Uterus (tissue), 4 donors: ENCODE measurements at places on chromosomes 5 and 9.
A peak's percentile ranks its signal among the peaks of the same experiment; 100 is the strongest.

GRCh38 chr9:110427497-110428104 is 89.9 kb upstream of the TXNDC8 start:
- DNase-seq, result peak; percentile 16

GRCh38 chr9:133641861-133642595 is 5.9 kb downstream of the DBH start:
- DNase-seq, result no peak

GRCh38 chr5:14810928-14811572 is 60.5 kb downstream of the ANKH start:
- DNase-seq, result no peak

DNA sequence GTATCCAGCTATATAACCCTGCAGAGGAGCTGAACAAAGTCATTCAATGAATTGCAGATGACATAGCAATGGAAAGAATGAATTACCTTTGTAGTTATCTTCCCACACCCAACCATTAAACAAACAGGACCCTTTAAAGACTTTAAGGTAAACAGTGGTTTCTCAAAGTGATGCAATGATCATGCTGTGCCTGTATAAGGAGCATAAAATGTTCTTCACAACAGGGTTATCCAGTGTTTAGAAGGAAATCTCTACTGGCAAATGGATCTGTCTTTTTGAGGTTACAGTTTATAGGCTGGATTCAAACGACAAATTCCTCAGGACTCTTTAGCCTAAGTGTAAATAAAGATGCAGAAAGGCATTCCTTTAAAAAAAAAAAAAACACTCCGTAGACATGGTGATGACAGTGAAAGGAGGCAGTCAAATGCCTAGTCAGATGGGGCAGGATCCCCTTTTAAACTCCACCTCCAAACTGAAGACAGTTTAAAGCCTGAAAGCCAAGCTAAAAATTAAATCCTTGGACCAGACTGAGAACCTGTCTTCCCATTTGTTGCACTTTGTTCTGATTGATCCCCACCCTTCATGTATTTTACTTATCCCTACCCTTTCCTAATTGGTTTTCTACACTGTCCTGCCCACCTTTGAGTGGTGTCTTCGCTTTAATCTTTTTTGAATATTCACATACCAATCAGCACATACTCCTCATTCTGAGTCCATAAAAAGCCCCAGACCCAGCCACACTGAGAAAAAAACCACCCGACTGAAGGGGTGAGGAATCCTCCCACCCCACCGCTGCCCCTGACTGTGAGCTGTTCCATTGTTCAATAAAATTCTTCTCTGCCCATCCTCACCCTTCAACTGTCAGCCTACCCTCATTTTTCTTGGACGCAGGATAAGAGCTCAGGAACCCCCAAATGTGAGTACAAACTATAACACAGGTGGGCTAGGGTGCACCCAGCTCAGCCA is 761.3 kb upstream of the DMAC1 start:
- DNase-seq, result no peak

GRCh38 chr5:103041071-103041676 is 78.8 kb downstream of the GIN1 start:
- DNase-seq, result no peak

DNA sequence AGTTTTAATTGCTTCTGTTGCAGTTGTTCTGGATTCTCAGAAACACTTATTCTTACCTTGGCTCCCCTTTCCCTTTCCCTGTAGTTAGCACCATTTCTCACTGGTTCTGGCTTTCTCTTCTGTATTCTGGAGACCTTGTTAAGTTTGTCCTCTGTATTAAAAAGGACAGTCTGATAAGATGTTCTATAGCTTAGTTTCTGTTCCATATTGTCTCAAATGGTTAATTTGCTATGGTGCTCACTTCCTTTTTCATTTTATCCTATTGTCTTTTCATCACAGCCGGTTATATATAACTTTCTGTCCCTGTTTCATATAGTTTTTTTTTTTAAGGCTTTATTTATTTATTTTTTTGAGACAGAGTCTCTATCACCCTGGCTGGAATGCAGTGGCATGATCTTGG is 41.4 kb upstream of the KIAA1958 start:
- no peak for DNase-seq

DNA sequence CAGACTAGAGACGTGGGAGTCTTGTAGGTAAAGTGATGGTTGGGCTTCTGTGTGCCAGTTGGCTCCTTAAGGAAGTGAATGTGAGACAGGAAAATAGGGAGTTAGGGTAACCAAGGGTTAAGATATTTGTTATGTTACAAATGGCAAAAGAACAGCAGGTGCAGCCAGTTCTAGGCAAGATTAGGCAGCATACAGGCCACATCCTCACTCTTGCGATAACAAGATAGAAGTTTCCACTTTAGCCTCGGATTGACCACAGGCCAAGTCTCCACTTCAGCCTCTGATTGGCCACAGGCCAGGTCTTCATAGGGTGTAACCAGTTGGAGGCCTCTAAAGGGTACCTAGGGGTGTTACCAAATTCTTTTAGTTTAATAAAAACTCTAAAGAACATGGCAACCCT is 54.6 kb upstream of the ABCA1 start:
- no peak for DNase-seq

DNA sequence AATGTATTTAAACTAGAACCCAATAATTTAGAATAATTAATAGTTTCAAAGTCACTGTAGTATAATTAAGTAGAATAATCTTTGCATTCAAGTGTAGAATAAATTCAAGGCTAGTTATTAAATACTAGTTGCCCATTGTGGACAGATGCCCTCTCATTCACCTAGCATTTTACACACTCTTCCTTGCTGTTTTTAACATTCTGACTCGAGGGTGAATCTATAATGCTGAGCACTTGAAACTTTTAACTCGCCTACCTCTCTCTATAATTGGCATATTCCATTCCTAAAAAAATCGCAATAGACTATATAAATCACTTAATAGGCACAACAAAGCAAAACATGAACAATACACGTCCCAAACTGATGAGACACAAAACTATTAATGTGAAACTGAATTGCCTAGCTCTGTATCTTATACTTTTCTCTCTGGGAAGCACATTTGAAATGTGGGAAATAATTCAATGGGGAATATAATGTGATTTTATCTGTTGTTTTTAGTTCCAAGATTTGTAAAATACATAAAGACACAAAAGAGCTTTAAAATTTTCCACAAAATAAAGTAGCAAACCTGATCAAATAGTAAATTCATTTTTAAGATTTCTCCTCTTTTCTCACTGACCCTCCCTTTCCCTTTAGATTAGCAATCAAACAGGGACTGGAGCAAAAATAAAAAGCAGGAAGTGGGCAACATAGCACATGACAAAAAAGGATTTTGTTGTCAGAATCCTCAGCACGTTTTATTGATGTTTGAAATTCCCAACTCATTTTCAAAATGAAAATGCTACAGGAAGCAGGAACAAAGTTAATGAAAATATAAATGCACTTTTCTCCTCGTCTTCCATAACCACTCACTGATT is 295.6 kb downstream of the PDE4D start:
- DNase-seq, result no peak

GRCh38 chr5:133356984-133357421 is 255.3 kb downstream of the FSTL4 start:
- DNase-seq, result no peak

- DNase-seq, result no peak
These were observed 169.7 kb upstream of the CD180 start for GRCh38 chr5:67366276-67366675.

DNA sequence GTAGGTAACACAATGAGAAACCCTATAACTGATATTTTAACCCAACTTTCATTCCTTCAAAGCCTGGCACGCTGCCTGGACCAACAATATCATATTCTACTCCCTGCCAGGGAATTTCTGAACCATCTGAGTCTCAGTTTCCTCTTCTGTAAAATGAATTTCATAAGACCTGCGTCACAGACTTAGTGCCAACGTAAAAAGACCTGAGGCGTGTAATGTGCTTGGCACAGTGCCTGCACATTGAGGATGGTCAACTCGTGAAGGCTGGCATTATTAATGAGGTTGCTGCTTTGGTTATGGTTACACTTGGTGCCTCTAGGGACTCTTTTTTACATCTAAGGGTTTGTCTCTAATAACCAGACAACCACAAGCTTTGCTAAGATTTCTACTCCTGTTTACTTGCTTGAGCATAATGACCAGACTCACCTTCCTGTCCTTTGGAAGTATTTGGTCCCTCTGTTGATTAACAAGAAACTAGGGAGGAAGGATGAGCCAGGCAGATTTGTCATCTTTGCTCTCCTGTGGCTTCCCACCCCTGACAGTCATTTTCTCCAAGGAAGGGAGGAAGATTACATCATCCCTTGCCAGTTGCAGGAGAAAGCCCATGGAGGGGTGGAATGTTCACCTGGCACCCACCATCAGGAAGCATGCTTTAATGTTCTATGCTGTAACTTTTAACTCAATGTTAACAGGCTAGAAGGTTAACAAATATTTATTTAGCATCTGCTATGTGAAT is 79.0 kb downstream of the PAPPA start:
- DNase-seq, result no peak

DNA sequence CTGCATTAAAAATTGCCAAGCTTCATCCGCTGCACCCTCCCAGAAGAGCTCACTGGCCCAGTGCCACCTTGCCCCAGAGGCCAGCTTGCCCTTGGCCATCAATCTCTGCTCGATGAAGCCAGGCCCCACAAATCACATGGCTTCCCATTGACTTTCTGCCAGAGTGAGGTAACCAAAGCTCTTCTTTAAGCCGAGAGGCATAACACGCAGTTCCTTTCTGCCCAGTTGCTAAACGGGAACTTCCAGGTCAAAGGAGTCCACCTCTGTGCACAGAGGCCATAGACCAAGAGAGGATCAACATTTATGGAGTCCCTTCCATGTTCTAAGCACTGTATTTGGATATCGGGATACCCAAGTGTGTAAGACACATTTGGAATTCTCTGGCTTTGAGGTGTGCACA is 208.8 kb downstream of the KIF4B start:
- no peak for DNase-seq

DNA sequence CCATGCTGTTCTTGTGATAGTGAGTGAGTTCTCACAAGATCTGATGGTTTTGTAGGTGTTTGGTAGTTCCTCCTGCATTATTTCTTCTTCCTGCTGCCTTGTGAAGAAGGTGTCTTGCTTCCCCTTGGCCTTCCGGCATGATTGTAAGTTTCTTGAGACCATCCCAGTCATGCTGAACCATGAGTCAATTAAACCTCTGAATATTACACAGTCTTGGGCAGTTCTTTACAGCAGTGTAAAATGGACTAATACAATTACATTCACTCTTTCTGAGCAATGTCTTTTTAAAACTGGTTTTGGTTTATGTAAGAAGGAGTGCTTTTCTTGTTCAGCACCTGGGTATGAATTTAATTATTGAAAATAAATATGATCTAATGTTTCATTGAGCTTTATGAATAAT is 50.7 kb upstream of the ARRDC3 start:
- DNase-seq, result no peak

- peak; percentile 78 for DNase-seq
These were observed 31.7 kb upstream of the PRXL2C start for GRCh38 chr9:96686638-96687335.

- DNase-seq, result no peak
These were observed 207.6 kb upstream of the S1PR3 start for GRCh38 chr9:88783711-88784083.

- no peak for DNase-seq
These were observed 38.0 kb downstream of the PAX5 start for GRCh38 chr9:36995927-36996705.

DNA sequence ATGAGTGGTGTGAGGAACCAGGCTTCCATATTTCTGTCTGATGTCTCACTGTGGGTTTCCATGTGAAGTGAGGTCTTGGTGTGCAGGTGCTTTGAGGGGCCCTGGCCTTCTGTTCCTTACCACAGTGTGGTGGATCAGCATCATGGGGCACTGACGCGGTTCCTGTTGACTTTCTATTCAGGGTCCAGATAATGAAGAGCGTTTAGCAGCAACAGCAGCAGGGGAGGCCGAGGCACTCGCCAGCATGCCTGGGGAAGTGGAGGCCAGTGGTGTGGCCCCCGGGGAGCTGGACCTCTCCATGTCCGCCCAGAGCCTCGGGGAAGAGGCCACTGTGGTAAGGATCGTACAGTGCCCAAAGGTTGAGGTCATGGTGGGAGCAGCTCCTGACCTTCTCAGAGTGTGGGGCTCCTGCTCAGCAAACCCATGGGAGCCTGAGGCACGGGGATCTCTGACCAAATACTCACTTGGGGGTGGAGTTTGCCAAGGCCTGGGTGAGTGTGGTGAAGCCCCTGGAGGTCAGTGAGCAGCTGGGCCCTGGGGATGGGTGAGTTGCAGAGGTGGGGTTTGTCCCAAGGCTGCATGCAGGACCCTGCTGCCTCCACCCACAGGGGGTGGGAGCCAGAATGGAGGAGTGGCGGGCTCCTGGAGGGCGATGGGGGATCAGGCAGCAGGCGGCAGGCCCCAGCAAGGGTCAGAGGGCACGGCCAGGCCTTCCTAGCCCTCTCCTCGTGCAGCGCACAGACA is 61.2 kb downstream of the COL15A1 start:
- no peak for DNase-seq

DNA sequence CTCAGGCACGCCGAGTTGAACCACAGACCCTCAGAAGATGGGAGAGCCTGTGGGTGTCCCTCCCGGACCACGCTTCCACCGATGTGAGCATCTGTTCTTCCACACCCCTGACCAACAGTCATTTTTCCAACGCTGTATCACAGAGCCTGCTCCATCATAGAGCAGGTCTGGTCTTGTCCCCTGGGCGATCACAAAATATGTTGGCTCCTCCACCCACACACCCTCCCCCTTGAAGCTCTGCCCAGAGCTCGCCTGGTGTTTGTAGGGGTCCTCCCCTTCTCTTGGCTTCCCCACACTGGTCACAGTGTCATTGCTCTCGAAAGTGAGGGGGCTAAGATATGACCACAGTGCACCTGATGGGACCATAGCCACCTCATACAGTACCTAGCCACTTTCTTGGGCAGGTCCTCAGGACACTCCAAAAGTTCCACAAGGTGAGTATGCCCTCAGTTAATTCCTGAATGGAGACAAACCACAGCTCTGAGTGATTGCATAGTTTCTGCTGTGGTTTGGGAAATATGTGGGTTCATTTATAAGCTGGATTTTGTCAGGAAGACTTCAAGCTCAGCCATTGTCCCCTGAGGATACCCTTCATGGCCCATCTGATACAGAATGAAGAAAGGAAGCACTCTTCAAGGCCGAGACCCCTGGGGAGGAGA is 3.5 kb upstream of the ZNF618 start:
- no peak for DNase-seq

DNA sequence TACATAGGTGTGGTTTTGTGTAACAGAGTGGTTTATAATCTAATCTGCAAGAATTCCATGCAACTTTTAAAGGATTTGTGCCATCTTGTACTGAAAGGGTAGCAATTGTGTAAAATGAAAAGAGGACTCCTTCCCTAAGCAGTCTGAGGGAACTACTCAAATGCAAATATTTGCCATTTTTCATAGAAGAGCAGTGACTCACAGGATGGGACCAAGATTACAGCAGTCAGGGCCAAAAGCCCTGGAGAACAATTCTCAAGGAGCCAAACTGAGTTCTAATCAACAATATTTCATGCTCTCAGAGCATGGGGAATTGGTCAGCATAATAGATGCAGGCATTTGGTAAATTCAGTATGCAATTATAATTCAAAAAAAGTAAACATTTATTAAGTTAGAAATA is 495.8 kb downstream of the CHSY3 start:
- no peak for DNase-seq

- no peak for DNase-seq
These were observed 76.8 kb upstream of the TRIO start for GRCh38 chr5:14066326-14066725.
